Gastrocnemius medialis (tissue), 4 donors: ENCODE measurements at places on chromosomes 11 and 22. TPM values are rescaled to one million over a fixed set of nuclear protein-coding genes. Genes with fewer than 3 reads are reported as not detected.

DNA sequence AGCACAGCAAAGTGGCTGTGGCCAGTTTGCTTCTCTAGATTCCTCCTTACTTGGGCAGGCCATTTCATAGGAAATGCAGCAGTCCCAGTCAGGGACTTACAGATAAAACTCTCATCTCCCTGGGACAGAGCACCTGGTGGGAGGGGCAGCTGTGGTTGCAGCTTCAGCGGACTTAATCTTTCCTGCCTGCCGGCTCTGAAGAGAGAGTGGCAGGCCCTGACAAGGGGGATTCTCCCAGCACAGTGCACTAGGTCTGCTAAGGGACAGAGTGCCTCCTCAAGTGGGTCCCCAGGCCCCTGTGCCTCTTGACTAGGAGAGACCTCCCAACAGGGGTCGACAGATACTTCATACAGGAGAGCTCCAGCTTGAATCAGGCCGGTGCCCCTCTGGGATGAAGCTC lies 1649.1 kb downstream of the LRRC4C start:
- DNase-seq, result no peak

GRCh38 chr11:776561-777287 lies 563 bp downstream of the GATD1 start:
- no peak for DNase-seq

- DNase-seq, result no peak
Measured at GRCh38 chr11:125370561-125371389, 125.3 kb downstream of the FEZ1 start.

DNA sequence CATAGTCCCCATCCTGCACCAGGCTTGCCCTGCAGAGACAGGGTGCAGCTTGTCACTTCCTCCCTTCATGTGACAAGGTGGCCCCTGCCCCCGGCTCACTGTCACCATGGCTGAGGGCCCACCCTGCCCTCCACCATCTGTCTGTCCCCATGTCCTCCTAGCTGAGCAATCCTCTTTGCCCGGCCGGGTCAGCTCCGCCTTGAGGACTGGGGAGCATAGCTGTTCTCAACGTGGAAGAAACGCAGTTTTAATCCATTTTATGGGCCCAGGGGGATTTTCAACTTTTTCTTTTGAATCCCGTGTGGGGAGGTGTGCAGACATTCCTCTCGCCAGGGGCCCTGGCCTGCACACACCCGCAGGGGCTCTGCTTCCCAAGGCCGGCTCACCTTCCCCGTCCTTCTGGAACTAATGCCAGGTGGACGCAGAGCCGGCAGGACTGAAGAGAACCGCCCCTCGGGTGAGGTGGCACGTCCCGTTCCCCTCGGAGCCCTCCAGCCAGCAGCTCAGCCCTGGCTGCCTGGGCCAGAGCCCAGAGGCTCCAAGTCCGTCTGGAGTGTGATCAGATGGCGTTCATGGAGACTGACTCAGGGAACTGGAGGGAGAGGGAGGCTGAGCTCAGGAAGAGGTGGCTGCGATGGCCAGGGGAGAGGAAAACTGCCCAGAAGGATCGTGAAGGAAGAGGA lies 1108.7 kb downstream of the BRD1 start:
- no peak for DNase-seq

DNA sequence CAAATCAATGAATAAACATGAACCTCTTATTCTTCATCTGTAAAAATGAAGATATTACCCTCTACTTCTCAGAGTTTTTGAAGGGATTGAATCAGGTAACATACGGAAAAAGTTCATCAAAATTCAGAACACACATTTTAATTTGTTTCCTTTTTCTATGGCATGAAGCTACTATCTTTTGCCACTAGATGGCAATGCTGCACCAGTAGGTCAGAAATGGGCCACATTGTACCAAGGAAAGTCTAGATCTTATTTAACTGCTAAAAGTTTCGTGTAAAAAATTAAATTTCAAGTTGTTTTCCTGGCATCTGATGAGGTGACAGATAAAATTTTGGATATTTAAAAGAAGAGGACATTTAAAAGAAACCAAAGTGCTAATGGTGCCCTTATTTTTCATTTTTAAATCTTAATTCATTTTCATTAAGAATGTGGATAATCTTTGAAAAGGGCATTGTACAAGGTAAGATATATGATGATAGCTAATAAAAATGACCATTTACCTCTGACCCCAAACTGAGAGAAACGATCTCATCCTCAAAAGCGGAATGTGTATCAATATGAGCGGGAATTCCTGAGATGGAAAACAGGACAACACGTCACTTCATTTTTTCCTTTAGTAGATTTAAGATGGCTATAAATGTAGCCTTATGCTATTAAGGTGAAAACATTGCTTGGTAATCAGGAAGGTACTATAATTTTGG lies 16.1 kb downstream of the ALKBH8 start:
- no peak for DNase-seq

GRCh38 chr11:14309425-14310192 lies 49.4 kb downstream of the RRAS2 start:
- DNase-seq, result no peak

DNA sequence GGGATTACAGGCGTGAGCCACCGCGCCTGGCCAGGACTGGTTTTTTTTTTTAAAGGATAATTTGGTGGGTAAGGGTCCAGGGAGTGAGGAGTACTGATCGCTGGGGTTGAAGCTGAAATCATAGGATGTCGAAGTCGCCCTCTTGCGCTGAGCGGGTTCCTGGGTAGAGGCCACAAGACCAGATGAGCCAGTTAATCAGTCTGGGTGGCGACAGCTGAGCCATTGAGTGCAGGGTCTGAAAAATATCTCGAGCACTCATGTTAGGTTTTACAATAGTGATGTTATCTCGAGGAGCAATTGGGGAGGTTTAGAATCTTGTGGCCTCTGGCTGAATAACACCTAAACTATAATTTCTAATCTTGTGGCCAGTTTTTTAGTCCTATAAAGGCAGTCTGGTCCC lies 7.8 kb downstream of the APOL5 start:
- DNase-seq, result no peak

- DNase-seq, result peak; percentile 21
Measured at GRCh38 chr11:15707971-15708370, 593.2 kb downstream of the INSC start.

DNA sequence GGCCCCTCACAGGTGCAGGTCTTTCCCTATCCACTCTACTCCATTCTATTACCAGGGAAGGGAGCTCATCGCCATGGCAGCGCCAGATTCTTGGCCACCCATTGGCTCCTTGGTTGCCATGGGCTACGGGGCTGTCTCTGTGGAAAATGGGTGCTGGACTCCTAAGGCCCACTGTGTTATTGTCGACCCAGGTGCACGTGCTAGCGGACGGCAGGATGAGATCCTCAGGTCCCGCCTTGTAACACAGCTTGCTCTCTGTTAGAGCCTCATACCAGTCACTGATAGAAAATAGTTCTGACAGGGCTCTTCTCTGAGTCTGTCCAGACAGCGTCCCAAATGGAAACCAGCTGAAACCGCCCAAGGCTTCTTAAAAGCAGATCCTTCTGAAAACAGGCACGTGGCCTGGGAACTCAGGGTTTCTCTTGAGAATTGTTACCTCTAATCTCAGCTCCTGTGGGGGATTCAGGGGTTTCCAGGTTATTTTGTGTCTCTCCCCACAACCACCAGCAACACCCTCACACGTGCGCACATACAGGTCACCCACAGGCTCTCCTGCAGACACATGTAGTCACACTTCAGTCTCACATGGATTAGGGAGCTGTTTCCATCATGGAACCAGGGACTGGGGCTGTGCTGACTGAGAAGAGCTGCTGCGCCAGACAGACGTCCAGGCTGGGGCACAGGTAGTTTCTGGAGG lies 1.5 kb downstream of the TUB start:
- DNase-seq, result no peak

- DNase-seq, result no peak
Measured at GRCh38 chr11:70506658-70506970, 108.3 kb downstream of the CTTN start.

DNA sequence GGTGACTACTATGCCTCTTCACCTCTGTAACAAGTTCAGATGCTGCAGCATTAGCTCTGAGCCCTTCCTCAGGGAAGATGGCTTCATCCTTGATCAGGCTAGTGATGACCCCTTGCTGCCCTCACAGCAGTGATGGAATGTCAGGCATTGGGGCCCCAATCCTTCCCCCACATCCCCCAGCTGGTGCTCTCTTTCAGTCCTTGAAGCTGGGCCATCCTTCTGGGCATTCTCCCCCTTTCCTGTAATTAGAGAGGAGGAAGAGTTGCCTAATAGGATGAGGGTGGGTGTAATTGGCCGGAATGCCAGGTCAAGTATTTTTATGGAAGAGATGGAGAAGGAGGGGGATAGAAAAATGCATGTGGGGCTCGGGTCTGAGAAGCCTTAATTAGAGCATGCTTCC lies 62.6 kb downstream of the TRAF6 start:
- DNase-seq, result no peak

- DNase-seq, result no peak
Measured at GRCh38 chr11:121540627-121541026, 87.9 kb upstream of the SORL1-AS1 start.

- no peak for DNase-seq
Measured at GRCh38 chr11:83611600-83611999, 325.4 kb upstream of the CCDC90B start.

DNA sequence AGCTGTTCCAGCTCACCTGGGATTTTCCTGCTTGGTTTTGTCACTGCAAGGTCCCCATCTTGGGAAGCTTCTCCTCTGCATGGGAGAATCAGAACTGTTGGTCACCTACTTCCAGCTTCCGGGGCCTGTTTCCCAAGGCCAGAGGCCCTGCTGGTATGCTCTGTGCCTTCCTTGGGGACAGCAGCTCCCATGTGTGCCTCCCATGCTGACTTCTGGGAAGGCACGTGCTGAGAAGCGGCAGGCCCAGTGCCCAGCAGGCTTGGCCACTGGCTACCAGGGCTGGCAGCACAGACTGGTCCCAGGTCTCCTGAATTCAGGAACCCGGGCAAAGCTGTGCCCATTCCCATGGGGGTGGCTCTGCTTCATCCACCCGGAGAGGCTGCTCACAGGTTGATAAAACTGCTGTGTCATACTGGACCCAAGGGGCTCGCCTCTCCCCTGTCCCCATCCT lies 33.8 kb downstream of the MYEOV start:
- no peak for DNase-seq

DNA sequence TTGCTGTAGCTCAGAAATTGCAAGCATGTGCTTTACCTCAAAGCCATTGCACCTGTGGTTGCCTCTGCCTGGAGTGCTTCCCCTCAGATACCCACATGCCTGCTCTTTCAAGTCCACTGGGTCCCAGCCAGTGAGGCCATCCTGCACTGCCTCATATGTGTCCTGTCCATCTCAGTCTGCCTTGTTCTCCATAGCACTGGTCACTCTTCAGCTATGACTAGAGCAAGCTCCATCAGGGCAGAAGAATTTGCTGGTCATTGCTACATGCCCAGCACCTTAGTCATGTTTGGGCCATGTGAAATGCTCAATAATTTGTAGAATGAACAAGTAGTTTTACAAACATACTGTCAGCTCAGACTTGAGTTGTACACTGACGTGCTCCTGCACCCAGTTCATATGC lies 64.4 kb upstream of the HORMAD2 start:
- no peak for DNase-seq

GRCh38 chr11:35983981-35984380 lies 40.1 kb downstream of the LDLRAD3 start:
- no peak for DNase-seq

DNA sequence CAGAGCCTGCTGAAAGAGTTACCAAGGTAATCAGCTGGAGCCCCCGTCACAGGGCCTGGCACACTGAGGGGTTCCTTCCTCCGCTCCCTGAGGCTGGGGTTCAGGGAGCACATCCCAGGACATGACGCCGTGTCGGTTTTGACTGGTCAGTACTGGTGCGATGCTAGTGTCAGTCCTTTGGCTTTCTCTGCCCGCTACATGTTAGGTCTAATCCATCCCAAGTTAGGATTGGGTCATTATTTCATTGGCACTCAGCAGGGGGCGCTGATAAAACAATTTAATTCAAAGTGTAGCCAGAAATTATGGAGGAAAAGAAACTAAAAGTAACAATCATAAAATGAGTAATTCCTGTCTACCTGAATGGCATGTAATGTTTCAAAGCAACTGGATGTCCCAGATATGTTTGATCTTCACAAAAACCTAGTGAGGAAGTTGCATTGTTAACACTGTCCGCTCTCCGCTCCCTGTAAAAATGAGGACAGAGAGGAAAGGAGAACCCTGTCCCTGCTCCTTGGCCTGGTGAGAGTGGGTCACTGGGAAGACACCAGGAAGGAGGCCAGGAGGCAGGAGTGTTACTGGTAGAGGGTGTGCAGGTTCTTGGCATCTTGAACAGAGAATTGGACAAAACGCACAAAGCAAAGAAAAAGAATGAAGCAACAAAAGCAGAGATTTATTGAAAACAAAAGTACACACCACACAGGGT lies 27.1 kb downstream of the TSKU start:
- DNase-seq, result no peak

DNA sequence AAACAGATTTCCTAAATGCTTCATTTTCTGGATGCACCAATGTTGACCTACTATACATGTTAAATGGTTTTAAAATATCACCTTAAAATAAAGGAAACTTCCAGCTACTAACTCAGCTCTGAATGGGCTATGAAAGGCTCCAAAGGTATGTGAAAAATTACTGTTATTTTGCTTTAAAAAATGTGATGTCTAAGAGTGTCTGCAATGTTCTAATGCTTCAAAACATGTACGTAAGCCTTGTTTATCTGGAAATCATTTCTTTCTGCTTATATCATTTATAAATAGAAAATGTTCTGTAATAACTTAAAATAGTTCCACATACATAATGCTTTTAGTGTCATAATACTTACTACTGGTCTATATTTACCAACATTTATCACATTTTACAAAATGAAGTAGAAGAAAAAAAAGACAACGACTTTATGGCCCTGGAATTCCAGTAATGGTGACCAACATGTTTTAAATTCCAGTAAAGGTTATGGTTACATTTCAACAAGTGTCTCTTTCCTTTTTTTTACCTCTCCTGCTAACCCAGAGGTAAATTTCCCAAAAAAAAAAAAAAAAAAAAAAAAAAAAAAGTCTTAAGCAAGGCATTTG lies 2.5 kb downstream of the BDNF start:
- no peak for DNase-seq

DNA sequence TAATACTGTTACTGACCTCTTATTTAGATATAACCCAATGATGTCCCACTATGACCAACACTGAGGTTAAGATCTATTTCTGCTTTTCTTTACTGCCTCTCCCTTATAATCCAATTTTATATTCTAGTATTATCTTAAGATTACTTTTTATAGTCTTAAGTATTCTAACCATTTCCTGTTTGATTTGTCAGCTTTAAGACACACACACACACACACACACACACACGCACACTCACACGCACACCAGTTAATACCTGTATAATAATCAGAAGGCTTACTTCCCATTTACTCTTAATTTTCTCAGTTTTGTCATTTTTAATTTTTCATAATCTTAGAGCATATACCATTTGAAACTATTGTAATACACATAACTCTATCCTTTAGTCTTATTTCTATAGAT lies 226.0 kb upstream of the C11orf87 start:
- DNase-seq, result no peak

Gene TBX10
- total RNA-seq, result not detected

Gene PANX3
- total RNA-seq, result not detected

Gene CD3G
- not detected for total RNA-seq

Gene OR10G4
- total RNA-seq, result not detected

Gene TMPRSS4
- total RNA-seq, result 1.1 TPM

Gene NAALADL1
- 1.4 TPM for total RNA-seq

Gene SLC22A9
- 0.09 TPM for total RNA-seq

Gene TH
- not detected for total RNA-seq

Gene RASGRP2
- total RNA-seq, result 2.9 TPM

Gene KCNJ11
- total RNA-seq, result 103 TPM

Gene KCTD14
- 0.25 TPM for total RNA-seq

Gene SESN3
- total RNA-seq, result 6.0 TPM

Gene PHOX2A
- total RNA-seq, result not detected

Gene PNPLA3
- 2.3 TPM for total RNA-seq

Gene TRPM5
- total RNA-seq, result not detected
